ENCODE measurements at places on chromosomes 12 and 14.

DNA sequence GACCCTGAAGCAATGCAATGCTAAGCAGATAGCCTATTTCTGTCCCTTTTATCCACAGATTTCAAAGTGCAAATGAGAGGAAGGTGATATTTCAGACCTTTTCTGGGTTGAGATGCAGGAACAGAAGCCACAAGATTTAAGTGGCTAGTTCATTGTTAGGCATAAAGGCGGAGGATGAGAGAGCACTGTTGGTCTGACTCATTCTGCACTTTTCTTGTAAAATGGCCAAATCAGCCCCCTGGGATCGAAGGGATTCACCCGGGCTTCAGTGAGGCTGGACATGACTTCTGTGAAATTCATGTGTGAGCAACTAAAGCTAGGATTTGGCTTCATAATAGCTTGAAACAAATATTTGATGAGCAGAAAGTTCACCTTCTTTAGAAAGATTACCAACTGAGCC lies 101.9 kb upstream of the OVCH1 start:
- no peak overlapping the region for H3K4me3 ChIP-seq
- DNase-seq = no peak
- H3K27me3 ChIP-seq = no peaks in the 10 kb centered on the region
- H3K4me1 ChIP-seq = no peaks in the 10 kb centered on the region
- H3K27ac ChIP-seq = no peak overlapping the region
- no peaks in the 10 kb centered on the region for H3K36me3 ChIP-seq

DNA sequence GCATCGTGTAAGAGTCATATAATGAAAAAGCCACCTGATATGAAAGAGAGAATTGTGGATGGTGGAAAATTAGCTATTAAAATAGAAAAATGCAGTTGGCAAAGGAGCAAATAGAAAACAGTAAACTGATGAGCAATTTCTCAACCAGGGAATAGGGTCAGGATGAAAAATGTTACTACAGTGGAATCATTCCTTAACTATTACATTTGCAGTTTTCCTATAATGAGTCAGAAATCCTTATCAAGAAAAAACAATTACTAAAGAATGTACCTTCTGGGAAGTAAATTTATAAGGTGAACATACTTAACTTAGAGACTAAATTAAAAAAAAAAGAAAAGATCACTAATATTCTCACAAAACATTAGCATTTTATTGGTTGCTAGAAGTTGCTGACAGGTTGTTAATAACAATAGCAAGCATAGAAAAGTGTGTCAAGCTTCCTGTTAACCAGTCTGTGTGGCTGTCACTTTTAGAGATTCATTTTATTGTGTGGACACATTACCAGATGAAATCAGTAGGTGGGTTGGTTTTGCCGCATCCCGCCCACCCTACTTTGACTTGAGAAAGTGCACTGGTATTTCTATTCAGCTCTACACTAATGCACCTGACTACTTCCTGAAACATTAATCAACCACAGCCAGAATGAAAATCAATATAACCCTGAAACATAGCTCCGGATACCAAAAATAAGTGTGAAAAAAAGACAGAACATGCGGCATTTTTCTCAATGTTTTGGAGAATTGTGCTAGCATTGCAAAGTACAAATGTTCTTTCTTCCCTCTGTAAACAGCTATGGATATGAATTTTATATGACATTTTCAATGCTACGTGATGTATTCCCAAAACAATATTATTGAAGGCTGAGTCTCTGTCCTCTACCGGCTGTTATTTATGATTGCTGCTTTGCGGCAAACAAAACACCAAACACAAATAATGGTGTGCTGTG lies 576.7 kb downstream of the SLC16A7 start:
- no peaks in the 10 kb centered on the region for H3K27me3 ChIP-seq
- no peaks in the 10 kb centered on the region for H3K36me3 ChIP-seq
- DNase-seq = no peak

- DNase-seq = no peak
- H3K4me3 ChIP-seq = no peak overlapping the region
- no peaks in the 10 kb centered on the region for H3K4me1 ChIP-seq
- H3K27me3 ChIP-seq = no peaks in the 10 kb centered on the region
- H3K27ac ChIP-seq = no peak overlapping the region
These were observed 1071.1 kb upstream of the FLRT2 start for GRCh38 chr14:84458881-84459280.

GRCh38 chr14:104209985-104210816 lies 71.8 kb downstream of the KIF26A start:
- no peak overlapping the region for H3K27ac ChIP-seq
- no peak overlapping the region for H3K4me3 ChIP-seq
- H3K36me3 ChIP-seq = no peaks in the 10 kb centered on the region
- H3K4me1 ChIP-seq = peaks cover 2% of the 10 kb centered on the region

- H3K4me3 ChIP-seq = peak overlapping the region; percentile 79
- peaks cover 17% of the 10 kb centered on the region for H3K36me3 ChIP-seq
- peak; percentile 93 for DNase-seq
- H3K27me3 ChIP-seq = no peaks in the 10 kb centered on the region
- peak overlapping the region; percentile 83 for H3K27ac ChIP-seq
- peaks cover 47% of the 10 kb centered on the region for H3K4me1 ChIP-seq
These were observed 100.9 kb downstream of the NCOR2 start for GRCh38 chr12:124466216-124467128.

DNA sequence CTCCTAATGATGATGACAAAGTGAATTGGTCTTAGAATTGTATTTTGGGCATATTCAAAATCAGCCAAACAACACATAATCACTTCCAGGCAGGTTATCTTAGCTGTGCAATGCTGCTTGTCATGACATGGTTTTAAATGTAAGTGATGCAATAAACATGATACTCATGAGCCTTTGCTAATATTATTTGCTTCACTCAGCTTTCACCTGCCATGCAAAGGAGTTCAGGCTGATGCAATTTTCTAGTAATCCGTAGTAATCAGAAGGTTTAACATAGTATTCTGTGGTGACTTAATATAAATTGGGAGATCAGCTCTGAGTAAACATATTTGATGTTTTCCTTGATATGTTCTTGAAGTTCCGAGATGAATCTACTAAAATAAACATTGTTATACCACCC lies 29.1 kb downstream of the TMEM260 start:
- no peak overlapping the region for H3K27ac ChIP-seq
- DNase-seq = no peak
- no peak overlapping the region for H3K4me3 ChIP-seq
- H3K36me3 ChIP-seq = peaks cover 14% of the 10 kb centered on the region
- no peaks in the 10 kb centered on the region for H3K27me3 ChIP-seq

GRCh38 chr14:30005114-30005808 lies 77.6 kb upstream of the PRKD1 start:
- DNase-seq = no peak
- H3K27me3 ChIP-seq = no peaks in the 10 kb centered on the region
- H3K4me1 ChIP-seq = no peaks in the 10 kb centered on the region
- no peak overlapping the region for H3K4me3 ChIP-seq
- no peak overlapping the region for H3K27ac ChIP-seq

DNA sequence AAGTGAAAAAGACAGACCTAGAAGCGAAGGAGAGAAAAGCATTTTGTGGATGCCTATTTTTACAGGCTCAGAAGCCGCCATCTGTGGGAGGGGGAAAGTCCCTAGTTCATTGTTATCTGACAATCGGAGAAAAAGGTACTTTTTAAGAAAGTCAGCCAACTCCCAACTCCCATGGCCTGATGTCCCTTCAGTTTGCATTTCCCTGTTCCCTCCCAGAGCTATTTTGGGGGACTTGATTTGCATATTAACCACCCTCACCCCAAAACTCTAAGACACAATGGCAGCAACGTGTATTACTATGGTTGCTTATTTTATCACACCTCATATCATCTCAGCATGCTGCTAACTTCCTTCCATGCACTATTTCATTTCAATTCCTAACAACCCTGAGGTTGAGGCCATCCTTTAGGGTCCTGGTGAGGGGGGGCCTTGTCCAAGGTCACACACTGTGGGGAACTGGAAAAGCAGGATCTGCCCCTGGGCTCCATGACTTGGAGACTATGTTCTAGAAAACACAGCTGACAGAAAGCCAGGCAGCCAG lies 18.7 kb downstream of the HVCN1 start:
- H3K4me1 ChIP-seq = peaks cover 32% of the 10 kb centered on the region
- peak overlapping the region; percentile 51 for H3K4me3 ChIP-seq
- no peaks in the 10 kb centered on the region for H3K27me3 ChIP-seq
- peak overlapping the region; percentile 81 for H3K27ac ChIP-seq
- H3K36me3 ChIP-seq = peaks cover 13% of the 10 kb centered on the region

GRCh38 chr14:69501423-69501838 lies 16.9 kb downstream of the PLEKHD1 start:
- no peaks in the 10 kb centered on the region for H3K27me3 ChIP-seq
- H3K4me3 ChIP-seq = no peak overlapping the region
- H3K27ac ChIP-seq = no peak overlapping the region

DNA sequence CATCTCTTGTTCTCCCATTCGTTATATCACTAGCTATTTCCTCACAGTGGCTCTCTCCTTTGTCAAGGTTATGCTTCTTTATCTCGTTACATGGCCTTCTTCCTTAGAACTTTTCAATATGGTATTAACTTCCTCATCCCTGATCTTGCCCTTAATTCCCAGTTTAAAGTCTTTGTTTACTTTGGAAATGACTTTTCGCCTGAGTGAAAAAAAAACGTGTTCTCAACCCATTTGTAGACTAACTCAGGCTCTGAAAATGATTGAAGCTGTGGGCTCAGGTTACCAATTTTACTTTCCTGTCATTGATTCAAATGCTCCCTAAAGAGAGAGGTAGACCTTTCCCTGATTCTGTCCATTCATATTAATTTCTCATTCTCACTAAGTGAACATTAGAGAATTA lies 135.2 kb downstream of the NUBPL start:
- no peak overlapping the region for H3K27ac ChIP-seq
- peaks cover 4% of the 10 kb centered on the region for H3K4me1 ChIP-seq
- H3K36me3 ChIP-seq = no peaks in the 10 kb centered on the region

DNA sequence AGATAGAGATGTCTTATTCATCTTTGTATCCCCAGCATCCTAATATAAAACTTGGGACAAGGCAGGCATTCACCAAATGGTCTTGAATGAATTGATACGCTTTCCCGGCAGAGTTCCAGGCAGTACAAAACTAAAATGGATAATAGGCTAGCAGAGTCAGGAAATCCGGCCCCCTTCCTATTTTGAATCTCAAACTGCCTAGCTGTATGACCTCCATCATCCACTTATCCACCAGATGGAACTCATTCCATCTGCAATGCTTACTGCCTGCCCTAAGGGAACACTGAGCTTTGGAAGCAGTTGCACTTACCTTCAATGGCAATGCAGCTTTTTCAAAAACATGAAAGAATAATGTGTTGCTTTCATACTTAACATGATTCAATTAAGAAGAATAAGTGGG lies 43.4 kb downstream of the BDKRB1 start:
- no peak overlapping the region for H3K27ac ChIP-seq
- H3K27me3 ChIP-seq = no peaks in the 10 kb centered on the region
- peaks cover 3% of the 10 kb centered on the region for H3K36me3 ChIP-seq
- no peak for DNase-seq
- no peaks in the 10 kb centered on the region for H3K4me1 ChIP-seq

DNA sequence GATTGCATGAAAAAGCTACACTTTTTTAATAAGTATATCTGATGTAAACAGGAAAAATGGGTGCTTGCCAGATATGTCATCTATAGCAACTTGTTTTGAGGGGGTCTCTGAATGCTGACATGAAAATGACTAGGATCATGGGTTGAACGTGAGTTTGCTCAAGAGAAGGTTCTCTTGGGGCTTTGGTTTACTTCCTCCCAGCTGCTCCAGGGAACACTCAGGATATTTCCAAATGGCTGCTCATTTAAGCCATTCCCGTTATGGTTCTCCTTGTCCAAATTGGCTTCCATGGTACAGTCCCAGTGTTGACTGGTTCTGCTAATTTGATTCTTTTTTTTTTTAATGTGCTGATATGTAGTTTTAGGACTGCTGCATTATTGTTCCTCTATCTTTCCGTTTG lies 118.3 kb downstream of the ETV6 start:
- H3K4me3 ChIP-seq = no peak overlapping the region

- H3K4me3 ChIP-seq = no peak overlapping the region
- no peak for DNase-seq
- no peak overlapping the region for H3K27ac ChIP-seq
- H3K4me1 ChIP-seq = no peaks in the 10 kb centered on the region
- no peaks in the 10 kb centered on the region for H3K36me3 ChIP-seq
These were observed 10.9 kb upstream of the CATSPERB start for GRCh38 chr14:91742621-91743304.

- H3K4me3 ChIP-seq = no peak overlapping the region
- H3K4me1 ChIP-seq = peaks cover 18% of the 10 kb centered on the region
- no peak overlapping the region for H3K27ac ChIP-seq
- no peaks in the 10 kb centered on the region for H3K36me3 ChIP-seq
These were observed 85.5 kb upstream of the TRAF3 start for GRCh38 chr14:102691763-102692162.

DNA sequence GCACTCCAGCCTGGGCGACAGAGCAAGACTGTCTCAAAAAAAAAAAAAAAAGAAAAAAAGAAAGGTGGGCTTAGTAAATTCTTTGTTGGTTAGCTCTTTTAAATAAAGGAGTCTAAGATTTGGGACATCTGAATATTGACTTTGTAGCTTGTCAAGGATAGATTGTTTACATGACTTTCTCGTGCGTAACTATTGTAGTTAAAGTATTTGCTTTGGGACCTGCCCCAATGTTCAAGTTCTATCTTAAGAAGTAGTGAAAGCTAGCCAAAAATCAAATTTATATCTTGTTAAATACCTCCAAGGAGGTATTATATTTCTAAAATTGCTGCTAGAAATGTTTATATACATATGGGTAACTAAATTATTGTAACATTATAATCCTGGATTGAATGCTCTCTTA lies 32.4 kb downstream of the PTPN21 start:
- no peak overlapping the region for H3K27ac ChIP-seq
- no peaks in the 10 kb centered on the region for H3K4me1 ChIP-seq
- H3K36me3 ChIP-seq = no peaks in the 10 kb centered on the region
- peaks cover 19% of the 10 kb centered on the region for H3K27me3 ChIP-seq

DNA sequence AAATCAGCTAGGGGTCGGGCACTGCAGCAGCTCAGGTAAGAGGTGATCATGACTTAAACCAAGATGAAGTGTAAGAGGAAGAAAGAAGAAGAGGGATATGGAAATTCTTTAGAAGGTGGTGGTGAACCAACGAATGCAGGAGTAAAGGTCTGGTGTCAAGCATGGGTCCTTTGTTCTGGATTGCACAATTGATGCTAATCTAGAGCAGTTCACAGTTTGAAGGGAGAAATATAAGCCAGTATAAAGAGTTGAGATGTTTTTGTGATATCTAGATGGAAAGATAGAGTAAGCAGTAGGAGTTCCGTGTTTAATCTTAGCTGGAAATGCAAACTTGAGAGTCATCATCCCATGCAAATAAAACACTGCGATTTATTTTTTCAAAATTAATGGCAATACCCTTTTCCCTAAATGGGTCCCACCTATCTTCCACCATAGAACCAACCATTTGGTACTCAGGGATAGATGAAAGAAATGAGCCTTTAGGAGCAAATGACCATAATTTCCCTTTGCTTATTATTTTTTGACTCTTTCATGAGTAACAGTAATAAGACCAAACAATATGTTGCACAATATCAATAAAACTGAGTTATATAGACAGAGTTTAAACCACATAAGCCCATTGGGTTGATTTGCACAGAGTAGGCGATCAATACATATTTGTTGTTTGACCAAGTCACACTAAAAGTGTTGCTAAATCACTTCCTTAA lies 15.0 kb upstream of the MGP start:
- no peak overlapping the region for H3K4me3 ChIP-seq
- H3K27ac ChIP-seq = no peak overlapping the region
- no peaks in the 10 kb centered on the region for H3K36me3 ChIP-seq
- H3K27me3 ChIP-seq = no peaks in the 10 kb centered on the region
- DNase-seq = no peak
- H3K4me1 ChIP-seq = no peaks in the 10 kb centered on the region

GRCh38 chr12:27610374-27610773 lies 85.9 kb upstream of the REP15 start:
- H3K27me3 ChIP-seq = peaks cover 7% of the 10 kb centered on the region
- no peak overlapping the region for H3K27ac ChIP-seq
- H3K4me3 ChIP-seq = no peak overlapping the region
- H3K36me3 ChIP-seq = no peaks in the 10 kb centered on the region
- no peaks in the 10 kb centered on the region for H3K4me1 ChIP-seq

Data from natural killer cell treated with Interleukin-12 subunit alpha and Interleukin-12 subunit beta and Interleukin-15 and Interleukin-18, amount 100 ng/mL, for 72 hours (primary cell).